D721Med (cell line): ENCODE measurements at places on chromosomes 5 and 9.
A peak's percentile ranks its signal among the peaks of the same experiment; 100 is the strongest.

DNA sequence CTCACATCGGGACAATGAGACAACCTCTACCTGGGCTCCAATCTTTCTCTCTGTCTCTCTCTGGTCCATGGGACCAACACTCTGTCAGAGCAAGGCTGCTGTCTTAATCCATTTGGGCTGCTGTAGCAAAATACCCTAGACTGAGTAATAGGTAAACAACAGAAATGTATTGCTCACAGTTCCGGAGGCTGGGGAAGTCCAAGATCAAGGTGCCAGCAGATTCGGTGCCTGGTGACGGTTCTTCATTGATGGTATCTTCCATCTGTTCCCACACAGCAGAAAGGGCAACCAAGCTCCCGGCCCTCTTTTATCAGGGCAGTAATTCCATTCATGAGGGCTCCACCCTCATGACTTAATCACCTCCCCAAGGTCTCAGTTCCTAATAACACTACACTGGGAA lies 61.3 kb upstream of the SPOCK1 start:
- DNase-seq: no peak

- no peak for DNase-seq
Measured at GRCh38 chr5:113215401-113216060, 219.3 kb downstream of the TSSK1B start.

- no peak for DNase-seq
Measured at GRCh38 chr5:108957333-108957732, 209.6 kb downstream of the FER start.

DNA sequence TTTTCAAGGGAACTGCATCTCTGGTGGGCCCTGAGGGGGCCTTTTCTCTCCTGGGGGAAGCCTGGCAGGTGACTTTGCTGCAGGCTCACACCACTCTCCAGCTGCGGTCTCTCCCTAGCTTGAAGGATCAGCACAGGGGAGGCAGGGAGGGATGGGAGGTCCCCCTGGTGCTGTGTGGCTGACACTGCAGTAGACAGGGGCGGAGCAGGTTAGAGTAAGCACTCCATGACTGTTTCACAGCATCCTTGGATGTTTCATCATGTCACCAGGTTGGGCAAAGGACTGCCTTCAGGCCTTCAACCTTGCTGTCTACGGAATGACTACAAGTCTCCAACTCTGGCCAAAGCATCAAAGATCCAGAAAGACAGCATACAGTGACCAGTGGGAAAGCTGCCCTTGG lies 470.7 kb downstream of the CDK5RAP2 start:
- DNase-seq: no peak

GRCh38 chr9:97322105-97322504 lies 14.6 kb downstream of the CCDC180 start:
- DNase-seq: no peak

DNA sequence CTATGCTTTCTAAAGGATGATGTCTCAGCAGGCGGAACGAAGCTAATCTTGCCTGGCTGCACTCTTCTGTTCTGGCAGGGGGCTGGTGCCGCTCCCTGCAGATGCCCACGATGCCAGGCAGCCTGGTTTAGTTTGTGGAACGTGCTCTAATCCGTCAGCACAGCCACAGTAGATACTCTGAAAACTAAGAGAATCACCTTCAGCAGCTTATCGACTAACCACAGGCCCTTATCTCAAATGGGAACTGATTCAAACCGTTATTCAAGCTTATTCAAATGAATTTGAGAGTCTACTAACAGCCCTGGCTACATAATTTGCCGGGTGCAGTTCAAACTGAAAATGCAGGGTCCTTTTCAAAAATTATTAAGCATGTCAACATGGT lies 246.6 kb upstream of the ANKRD55 start:
- no peak for DNase-seq

- DNase-seq: no peak
Measured at GRCh38 chr9:112445196-112445595, 41.4 kb upstream of the KIAA1958 start.

DNA sequence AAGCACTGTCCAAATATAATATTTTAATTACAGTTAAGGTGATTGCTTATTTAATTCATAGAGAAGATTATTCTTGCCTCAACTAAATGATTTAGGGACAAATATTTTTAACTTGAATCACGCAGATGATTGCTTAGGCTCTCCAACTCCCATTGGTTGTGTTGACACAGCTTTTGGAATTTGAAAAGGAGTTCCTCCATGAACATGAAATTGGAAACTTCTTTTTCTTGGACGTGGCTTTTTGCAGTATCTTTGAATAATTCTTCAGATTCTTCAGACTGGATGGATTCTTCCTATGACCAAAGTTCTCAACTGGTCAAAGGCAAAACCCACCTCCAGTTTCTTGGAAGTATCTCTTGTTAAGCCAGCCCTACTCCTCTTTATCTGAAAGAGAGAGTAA lies 456.4 kb upstream of the KLF4 start:
- no peak for DNase-seq

DNA sequence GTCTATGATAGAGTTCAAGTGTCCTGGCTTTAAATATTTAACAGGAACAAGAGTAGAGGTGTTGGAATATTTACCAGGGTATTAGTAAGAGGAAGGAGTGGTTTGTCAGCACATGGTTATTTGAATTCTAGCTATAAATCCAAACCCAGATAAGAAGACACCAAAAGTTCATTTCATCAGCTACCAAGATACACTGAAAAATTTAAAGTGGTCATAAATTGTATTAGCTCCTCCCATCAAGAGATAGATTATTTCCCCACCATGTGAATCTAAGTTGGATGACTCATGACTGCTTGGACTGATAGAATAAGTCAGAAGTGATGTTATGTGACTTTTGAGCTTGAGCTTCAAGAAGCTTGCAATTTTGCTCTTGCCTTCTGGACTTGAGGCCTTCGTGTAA lies 72.1 kb upstream of the GRAMD2B start:
- no peak for DNase-seq

DNA sequence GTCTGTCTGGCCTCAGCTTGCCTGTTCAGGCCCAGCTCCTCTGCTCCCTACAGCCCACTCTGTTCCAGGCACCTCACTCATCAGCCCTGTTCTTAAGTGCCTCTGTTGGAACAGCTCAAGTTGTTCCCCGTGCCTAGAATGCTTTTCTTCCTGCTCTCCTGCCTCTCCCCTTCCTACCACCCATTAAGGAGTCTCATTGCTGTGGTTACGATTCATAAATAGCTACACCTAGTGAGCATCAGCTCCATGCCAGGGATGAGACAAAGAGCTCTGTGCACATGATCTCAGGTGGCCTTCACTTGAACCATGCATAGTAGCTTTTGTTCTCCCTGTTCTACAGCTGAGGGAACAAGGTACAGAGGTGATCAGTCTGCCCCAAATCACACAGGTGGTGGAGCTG lies 54.3 kb downstream of the PSD2 start:
- DNase-seq: no peak

DNA sequence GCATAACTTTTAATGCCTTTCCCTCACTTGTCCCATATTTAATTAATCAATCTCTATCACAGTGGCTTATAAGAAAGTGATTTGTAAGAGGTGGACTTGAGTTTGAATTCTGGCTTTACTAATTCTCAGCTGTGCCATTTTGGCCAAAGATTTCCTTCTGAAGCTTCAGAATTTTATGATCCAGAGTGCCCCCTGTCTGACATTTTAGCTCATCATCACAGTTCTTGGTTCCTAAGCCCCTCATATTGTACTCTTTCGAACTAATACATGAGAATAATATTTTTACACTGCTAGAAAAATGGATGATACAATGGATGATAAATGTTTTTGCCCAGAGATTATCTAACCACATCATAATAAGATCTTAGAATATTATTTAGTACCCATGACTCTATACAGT lies 1014.1 kb downstream of the PTPRD start:
- DNase-seq: no peak

DNA sequence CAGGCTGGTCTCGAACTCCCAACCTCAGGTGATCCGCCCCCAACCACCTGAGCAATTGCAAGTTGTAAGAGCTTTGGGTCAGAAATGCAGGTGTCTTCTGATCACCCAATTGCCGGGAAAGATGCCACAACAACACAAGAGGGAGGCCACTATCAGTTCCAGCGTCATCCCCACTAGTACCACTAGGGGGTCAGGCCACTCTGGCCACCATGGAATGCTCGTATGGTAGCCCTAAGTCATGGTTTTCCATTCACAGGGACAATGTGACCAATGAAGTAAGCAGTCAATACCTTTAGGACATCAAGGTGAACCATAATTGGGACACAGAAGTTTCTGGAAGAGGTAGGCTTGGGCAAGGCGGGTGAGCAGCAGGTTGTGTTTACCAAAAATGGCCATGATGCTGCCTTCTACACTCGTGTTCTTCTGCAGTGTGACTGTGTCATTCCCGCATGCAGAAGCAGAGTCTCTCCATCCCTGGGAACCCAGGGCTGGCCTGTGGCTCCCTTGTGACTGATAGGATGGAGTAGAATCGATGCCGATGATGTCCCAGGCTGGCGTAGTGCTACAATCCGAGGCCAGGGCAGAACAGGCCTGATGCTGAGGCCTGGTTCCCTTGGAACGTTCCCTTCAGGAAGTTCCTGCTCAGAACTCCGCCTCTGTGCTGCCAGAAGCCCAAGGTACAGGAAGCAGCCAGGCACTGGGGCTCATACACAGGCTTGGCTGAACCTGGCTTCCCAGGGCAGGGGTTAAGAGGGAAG lies 42.2 kb upstream of the ANKRD33B start:
- no peak for DNase-seq

GRCh38 chr9:136835162-136835931 lies 6.9 kb upstream of the AJM1 start:
- no peak for DNase-seq

DNA sequence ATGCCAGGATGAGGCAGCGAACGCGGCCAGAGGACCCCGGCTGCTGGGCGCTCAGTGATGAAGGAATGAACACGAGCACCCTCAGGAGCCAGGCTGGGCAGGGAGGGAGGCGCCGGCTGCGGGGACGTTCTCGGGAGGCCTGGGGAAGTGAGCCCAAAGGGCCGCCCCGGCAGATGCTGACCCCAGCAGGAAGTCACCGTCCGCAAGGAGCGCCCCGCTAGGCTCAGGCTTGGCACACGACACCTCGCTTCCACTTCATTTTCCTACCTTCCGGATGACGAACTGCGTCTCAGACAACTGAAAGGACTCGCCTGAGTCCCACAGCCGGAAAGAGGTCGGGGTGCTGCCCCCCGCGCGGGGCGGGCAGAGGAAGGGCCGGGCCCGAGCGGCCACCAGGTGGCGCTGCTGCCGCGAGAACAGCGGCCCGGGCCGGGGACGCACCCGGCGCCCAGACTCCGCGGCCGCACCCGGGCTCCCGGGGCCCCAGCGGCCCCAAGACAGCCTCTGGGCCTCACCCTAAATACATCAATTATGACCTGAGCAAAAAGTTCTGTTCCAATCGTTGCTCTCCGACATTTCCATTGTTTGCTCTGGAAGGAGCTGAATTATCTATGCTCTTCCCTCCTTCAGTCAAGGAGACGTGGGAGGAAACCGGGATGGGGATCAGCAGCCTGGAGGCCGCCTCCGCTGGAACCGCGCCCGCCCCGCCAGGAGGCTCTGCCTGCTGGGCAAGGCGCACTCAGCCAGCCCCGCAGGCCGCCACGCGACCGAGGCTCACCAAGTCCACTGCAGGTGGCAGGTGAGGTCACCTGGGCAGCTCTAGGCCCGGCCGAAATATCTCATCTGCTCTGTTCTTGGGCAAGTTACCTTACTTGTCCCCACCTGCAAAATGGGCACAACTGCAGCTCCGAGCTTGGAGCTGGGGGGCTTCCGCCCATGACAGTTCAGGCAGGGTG lies 107.0 kb downstream of the ZNF354C start:
- peak; percentile 80 for DNase-seq

DNA sequence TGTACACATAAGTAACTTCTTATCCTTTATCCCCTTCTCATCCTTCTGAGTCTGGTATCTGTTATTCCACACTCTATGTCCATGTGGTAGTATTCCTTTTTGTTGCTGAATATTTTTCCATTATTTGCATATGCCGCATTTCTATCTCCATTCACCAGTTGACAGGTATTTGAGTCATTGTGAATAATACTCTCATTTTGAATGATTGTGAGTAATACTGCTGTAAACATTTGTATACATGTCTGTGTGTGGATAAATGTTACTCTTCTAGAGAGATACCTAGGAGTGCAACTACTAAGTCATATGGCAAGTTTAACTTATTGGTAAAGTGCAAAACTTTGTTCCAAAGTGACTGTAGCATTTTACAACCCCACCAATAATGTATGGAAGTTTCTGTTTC lies 15.6 kb downstream of the RIC1 start:
- no peak for DNase-seq

DNA sequence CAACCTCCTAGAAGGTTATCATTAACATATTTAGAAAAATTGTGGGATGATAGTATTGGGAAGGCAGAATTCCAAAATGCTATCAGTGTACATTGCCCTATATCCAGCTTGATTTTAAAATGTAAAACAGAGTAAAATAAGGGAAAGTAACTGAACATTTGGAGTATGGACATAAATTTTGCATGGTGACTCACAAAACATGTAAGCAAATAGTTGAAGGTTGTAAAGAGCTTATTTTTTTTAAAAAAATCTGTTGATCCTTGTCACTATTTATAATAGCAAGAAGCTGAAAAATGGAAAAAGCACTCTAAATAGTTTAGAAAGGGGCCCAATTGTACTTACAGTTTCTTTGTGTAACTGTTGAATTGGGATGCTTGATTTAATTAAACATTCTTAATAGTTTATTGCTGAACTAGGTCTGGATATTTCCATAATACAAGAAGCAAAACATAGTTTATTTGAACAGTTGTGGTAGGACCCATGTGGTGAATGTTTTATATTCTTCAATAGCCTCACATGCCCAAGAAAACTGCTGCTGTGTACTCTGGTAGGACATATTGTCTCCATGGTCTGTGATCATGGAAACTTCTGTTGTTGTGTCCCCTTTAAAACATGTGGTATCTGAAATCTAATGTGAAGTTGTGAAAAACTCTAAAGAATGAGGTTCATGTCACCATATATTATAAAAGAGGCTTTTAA lies 82.4 kb downstream of the NNT start:
- DNase-seq: no peak

DNA sequence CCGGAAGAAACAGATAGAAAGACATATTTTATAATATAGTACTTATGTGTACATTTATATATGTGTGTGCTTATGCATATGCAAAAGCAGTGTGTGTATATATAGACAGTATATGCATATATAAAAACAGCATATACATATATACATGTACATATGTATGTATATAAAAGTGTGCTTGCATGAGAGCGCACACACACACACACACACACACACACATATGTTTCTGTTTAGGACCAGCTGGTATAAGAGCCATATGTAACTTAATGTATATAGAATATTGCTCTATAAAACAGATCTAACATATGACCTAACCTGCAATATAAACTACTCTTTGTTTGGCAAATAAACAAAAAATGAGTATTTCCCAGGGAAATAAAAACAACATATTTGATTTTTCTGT lies 65.1 kb upstream of the CDH9 start:
- no peak for DNase-seq

- no peak for DNase-seq
Measured at GRCh38 chr9:116786737-116787136, 99.6 kb downstream of the TRIM32 start.

DNA sequence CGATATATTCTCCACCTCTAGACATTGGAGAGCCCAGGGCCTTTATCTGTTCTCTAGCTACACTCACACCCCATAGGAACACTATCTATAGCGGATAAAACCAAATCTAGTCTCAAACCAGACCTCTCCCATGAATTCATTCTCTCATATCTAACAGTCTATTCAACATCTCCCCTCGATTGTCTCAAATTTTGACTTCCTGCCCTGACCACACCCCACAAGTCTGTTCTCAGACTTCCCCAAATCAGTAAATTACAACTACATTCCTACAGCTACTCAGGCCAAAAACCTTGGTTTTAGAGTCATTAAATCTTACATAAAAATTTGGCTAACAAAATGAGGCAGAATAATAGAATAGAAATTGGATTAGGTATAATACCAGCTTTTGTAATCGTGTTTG lies 12.5 kb upstream of the SLC1A3 start:
- no peak for DNase-seq

GRCh38 chr9:13330396-13331004 lies 51.0 kb upstream of the MPDZ start:
- no peak for DNase-seq
